ENCODE measurements at places on chromosomes 4 and X.

DNA sequence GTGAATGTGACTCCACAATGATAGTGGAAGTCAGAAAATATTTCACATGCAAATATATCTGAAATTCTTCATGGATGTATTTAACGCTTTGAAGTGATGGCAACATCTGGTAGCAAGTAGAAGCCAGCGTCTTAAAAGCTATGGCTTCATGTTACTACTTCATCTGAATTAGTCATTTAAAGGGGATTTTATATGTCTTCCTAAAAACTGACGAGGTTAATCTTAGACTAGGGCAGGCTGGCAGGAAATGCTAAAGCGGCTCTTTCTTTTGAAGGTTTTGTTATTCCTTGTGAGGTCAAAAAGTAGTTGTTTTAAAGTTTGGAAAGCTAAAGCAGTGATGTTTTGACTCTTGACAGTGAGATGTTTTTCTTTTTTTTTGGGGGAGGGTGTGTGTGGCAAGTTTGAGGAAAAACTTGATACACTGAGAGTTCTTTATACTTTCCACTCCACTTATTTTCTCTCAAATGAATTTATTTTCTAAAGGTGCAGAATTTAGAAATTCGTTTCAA, 22.6 kb downstream of the PLS3 start:
- no peak for DNase-seq

DNA sequence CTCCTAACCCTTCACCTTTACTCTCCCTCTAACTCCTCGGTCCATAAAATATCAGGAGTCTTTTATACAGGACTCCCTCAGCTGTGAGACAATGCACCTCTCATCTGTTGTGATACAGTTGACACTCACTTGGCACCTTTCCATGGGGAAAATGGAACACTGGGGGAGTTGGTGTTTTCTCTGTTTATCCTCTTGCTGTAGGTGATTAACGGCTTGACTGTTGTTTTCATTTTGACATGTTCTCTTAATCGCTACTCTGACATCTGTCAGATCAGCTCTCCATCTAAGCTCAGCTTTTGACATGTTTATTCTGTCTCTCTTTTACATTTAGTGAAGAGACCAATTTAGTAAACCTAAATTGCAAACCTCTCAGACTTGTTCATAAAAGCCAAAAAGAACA, 604.8 kb downstream of the TRAM1L1 start:
- no peak for DNase-seq

DNA sequence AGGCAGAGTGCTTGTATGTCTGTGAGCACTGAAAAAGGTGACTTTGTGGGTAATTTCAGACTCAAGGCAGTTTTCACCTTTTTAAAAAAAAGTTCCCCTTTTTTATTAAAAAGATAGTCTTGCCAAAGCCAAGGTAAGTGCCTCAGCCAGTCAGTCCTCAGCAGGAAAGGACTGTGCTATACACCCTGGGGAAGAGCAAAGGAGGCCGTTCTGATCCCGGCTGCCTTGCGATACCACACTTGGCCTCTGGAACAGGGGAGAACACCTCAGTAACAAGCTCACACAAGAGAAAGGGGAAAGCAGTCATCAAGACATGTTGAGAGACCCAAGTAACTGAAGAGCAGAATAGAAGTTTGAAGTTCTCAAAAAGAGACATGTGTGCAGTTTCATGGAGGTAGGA, 541.7 kb downstream of the BCOR start:
- no peak for DNase-seq

DNA sequence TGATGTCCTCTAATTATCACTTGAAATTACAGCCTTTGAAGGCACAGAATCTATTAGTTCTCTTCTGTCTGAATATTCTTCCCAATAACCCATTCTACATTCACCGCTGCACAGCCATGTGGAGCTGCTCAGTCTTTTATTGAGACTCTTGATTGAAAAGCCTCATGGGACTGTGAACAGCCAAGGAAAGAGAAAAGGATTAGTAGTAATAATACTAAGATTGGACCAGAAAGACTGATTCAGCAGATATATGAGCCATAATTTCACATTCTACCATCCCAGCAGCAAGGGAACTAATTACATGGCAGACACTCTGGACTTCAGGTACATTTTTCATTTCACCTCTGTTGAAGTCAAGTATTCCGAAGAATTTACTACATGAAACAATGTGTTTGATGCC, 2471.7 kb downstream of the ARAP2 start:
- DNase-seq: no peak

GRCh38 chrX:40006106-40007017, 91.4 kb downstream of the BCOR start:
- no peak for DNase-seq

DNA sequence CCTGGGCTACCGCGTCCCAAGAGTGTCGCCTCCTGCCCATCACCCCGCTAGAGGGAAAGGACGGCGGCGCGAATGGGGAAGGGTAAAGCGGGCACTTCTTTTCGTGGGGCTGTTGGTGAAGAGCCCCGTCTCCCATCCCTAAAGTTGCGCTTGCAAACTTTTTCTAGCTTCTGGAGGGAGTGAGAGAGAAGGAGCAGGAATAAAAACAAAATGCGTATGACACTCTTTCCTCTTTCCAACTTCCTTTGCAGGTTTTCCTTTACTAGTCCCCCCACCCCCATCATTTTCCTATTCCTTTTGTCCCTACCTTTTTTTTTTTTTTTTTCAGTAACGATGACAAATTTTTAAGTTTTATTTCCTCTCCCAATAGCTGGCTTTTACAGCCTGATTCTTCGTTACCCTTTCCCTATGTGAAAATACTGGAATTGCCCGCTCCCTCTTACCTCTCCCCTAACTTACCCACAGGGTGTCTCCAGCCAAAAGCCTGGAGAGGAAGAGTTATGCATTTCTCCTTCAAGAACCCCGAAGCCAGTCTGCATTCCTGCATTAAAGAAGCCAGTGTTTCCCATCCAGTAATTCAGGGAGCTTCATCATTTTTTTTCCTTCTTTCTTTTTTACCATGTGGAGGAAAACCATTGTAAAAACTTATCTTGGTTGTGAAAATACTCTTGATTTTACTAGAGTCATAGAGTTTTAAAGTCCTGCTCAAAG, 613 bp upstream of the ARSJ start:
- no peak for DNase-seq

- no peak for DNase-seq
Measured at GRCh38 chr4:7781993-7782392, 157.7 kb downstream of the AFAP1 start.

- no peak for DNase-seq
Measured at GRCh38 chr4:2637956-2638552, 101.6 kb downstream of the FAM193A start.

All from upper lobe of left lung (tissue), 6 donors.